ENCODE measurements at places on chromosomes 7 and 10.

- no peak for DNase-seq
Measured at GRCh38 chr10:121448766-121449421, 149.3 kb downstream of the FGFR2 start.

DNA sequence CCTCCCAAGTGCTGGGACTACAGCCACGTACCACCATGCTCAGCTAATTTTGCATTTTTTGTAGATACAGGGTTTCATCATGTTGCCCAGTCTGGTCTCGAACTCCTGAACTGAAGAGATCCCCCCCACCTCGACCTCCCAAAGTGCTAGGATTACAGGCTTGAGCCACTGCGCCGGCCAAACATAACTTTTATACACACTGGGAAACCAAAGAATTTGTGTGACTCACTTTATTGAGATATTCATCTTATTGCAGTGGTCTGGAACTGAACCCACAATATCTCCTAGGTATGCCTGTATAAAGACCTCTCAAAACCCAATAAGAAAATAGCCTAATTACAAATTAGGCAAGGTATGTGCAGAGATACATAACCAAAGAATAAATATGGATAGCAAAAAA, 182.6 kb upstream of the FEZF1 start:
- no peak for DNase-seq

DNA sequence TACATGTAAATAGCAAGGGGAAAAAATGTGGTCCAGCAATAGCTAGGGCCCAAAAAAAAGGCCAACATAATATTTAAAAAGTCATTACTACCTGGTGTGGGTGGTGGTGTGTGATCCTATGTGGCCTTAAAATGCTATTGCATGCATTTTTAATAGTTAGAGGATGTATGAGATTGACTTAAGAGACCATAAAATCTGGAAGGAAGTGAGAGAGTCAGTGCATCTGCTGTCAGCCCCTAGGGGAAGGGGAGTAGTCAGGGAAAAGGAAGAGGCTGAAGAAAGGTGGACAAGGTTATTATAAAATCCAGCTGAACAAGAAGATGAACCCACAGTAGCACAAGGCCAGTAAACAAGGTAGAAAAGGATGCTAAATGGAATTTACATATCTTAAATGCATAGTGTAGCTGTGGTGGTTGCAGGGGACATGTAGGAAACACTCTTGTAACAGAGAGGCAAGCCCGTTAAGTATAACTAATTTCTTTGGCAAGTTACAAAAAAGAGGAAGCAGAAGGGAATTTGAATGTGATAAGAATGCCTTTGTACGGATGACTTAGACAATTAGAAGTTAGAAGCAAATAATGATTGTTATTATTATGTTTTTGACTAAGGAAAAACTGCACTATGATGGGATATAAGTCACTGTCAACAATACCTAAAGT, 11.9 kb upstream of the NDUFA5 start:
- DNase-seq, result no peak

- DNase-seq, result no peak
Measured at GRCh38 chr10:49083261-49083660, 32.1 kb downstream of the VSTM4 start.

DNA sequence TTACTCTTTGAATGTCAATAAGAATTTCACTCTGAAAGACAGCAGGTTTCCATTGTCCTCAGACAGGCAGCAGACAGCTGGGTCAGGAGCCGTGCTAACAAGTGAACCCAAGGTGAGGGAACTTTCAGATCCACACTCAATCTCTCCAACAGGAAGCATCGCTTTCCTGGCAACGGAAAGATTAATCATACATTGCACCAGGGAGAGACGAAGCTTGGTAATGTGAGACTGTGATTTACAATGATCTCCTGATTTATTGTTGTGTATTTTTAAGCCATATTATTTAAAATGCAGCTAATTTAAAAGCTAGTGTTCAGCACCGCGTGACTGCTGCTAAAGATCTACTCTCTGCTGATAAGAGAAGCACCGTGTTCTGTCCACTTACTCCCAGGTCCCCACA, 17.5 kb upstream of the NOM1 start:
- DNase-seq, result no peak

DNA sequence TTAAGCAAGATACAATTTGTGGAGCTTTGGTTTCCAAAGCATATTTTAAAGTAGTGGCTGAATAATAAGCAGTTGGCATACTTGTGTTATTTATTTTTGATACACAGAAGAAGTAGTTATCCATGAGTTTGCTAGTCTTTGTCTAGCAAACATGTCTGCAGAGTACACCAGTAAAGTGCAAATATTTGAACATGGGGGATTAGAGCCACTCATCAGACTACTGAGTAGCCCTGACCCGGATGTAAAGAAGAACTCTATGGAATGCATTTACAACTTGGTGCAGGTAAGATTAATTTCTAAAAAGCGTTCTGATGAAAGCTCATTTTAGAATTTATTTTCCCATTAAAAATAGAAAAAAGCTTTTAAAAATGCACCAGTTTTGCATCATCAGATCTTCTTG, 31.4 kb downstream of the ARMC3 start:
- no peak for DNase-seq

DNA sequence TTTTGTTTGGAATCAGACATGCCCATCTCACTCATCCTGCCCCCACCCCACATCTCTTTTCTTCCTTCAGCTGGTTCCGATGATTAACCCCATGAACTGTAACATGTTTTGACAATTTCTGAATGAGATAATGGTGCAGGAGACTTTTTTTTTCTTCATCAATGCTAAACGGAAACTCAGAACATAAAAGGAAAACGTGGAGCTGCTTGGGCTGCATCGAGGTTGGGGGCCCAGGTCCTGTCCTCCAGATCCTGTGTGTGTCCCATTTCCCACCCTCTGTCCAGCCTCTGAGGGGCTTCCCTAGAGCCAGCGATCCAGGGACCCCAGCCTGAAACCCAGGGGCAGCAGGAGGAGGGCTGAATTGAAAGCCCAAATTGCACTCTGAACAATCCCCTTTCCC, 263.8 kb upstream of the GRB10 start:
- no peak for DNase-seq

DNA sequence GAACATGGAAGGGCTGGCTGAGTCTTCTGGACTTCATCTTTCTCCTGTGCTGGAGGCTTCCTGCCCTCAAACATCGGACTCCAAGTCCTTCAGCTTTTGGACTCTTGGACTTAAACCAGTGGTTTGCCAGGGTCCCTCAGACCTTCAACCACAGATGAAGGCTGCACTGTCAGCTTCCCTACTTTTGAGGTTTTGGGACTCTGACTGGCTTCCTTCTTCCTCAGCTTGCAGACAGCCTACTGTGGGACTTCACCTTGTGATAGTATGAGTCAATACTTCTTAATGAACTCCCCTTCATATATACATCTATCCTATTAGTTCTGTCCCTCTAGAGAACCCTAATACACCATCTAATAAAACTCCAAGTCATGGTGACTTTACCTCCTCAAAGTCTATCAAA, 4.0 kb upstream of the CLEC5A start:
- DNase-seq, result no peak

DNA sequence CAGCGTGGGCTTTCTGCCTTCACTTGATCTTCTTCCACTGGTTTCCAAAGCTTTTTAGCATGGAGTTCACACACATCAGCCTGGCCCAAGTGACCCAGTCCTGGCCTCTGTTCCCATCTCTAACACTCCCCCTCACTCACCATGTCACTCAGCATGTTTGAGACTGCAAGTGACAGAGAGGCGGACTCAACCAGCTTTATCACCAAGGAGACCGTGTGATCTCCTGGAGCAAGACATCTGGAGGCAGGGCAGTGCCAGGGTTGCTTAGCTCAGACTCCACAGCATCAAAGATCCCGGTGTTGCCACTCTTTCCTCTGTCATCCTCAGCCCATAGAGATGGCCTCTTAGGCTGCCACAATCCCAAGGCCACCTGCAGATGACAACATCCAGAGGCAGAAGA, 39.4 kb downstream of the FAM241B start:
- DNase-seq, result no peak

- no peak for DNase-seq
Measured at GRCh38 chr7:39659356-39660013, 36.1 kb downstream of the RALA start.

DNA sequence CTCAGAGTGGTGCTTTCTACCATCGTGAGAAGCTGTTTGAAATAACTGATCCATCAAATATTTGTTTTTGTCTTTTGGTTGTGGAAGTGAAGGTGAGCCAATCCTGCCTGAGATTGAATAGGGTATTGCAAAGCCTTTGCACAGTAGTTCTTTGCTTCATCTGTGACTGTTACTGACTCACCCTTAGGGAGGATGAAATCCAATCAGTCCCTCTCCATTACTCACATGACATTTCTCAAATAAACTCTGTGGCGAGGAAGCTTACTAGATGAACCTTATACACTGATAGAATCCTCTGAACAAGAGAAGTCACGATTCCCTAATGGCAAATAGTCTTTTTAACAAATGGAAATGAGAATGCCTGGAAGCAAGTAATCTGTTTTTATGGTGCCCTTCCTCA, 31.9 kb downstream of the HEPACAM2 start:
- no peak for DNase-seq

- no peak for DNase-seq
Measured at GRCh38 chr7:47816647-47817046, 131.6 kb downstream of the PKD1L1 start.

GRCh38 chr7:95922191-95922590, 149.8 kb downstream of the DYNC1I1 start:
- DNase-seq, result no peak

DNA sequence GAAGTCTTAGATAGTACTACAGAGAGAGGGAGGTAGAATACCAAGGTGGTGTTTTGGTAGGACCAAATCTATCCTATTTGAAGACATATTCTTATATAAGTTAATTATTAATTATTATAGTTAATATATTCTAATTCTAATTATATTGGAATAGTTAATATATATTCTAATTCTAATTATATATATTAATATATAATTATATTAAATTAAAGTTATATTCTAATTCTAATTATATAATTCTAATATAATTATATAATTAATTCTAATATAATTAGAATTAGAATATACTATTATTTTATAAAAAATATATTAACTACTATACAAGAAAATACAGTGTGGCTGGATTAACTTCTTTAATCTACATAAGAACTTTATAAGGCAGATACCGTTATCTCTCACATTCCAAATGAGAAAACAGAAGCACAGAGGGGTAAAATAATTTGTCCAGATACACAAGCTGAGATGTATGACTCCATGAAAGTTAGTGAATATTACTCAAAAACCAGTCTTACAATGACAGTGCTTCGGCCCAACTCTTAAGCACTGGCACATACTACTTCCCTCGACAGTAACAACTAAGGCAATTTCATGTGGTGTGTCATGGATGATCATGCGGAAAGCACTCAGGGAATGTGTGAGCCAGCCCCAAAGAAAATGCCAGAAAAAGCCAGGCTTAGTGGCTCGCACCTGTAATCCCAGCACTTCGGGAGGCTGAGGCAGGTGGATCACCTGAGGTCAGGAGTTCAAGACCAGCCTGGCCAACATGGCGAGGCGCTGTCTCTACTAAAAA, 42.6 kb downstream of the TYW1B start:
- no peak for DNase-seq

DNA sequence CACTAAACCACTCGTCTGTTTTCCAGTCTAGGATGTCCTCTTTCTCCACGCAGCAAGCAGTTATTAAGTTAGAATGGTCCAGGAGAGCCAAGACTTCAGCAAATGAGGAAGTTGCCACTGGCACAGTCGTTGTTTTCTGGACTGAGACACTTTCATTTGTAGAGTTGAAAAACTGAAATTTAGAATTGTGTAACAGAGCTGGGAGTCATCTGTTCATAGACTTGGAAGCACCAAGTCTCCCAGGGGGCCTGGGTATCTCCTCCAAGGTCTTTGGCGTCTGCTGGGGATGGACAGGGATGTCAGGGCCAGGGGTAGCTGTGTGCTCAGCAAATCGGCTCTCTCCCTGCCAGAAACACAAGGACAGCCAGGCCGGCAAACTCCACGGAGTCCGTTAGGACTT, 208.4 kb downstream of the FANK1 start:
- DNase-seq, result no peak

DNA sequence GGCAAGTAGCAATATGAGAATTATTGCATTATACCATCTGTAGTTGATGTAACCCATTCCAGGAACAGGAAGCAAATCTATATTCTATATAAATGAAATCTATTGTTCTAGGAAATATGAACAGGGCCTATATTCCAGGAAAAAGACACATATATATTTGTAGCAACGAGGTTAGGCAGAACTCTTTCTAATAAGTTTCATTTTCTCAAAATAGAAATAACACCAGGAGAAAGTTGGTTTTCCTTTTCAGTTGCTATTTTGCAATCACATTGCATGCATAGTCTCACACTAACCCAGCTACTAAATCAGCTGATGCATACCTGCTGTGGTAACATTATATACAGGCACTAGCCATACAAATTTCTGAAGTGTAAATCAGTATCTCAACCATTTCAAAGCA, 6.2 kb upstream of the IFIT2 start:
- DNase-seq, result no peak

- DNase-seq, result no peak
Measured at GRCh38 chr7:121337398-121337797, 8.6 kb downstream of the WNT16 start.

- DNase-seq, result peak; percentile 18
Measured at GRCh38 chr10:117373823-117374505, 1.3 kb downstream of the PDZD8 start.

- no peak for DNase-seq
Measured at GRCh38 chr7:111835066-111835465, 272.8 kb upstream of the IMMP2L start.

GRCh38 chr10:61662794-61663259, at the start of gene CABCOCO1:
Gene CABCOCO1 (plus strand): TSS chr10:61662929. CDS start chr10:61662973, 44 bp downstream.
- DNase-seq, result no peak

- no peak for DNase-seq
Measured at GRCh38 chr7:105153531-105153930, 139.5 kb downstream of the KMT2E start.

GRCh38 chr10:62632071-62632809, 172.3 kb upstream of the ADO start:
- DNase-seq, result no peak

DNA sequence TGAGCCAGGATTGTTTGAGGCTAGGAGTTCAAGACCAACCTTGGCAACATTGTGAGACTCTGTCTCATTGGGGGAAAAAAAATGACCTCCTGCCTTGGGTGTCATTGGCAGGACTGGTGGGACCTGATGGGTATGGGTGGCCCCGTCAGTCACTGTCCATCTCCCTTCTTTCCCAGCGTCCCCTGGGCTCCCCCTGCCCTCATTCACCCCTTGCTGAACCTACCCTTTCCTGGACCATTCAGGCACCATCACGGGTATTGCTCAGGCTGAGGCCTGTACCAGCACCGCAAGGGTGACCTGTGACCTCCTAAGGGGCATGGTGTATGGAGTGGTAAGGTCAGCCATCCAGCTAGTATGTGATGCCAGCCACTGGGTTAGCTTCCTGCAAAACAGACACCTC, 19.4 kb downstream of the ASL start:
- DNase-seq, result no peak

Measured in stimulated activated CD4-positive, alpha-beta T cell treated with anti-CD3 and anti-CD28 coated beads, Interleukin-4, amount 100 ng/mL, for 1 hour (primary cell).